ENCODE measurements at places on chromosomes 13 and 19. TPM values are rescaled to one million over a fixed set of nuclear protein-coding genes. Genes with fewer than 3 reads are reported as not detected.

The ZNF8 gene
- total RNA-seq = 20.0 TPM

GRCh38 chr13:67308004-67308772 is 78.1 kb upstream of the PCDH9 start:
- DNase-seq = no peak

GRCh38 chr19:10418485-10419199 is 1.7 kb upstream of the PDE4A start:
- no peak for DNase-seq

The LHB gene
- total RNA-seq = not detected

The DGKH gene
- 12.4 TPM for total RNA-seq

DNA sequence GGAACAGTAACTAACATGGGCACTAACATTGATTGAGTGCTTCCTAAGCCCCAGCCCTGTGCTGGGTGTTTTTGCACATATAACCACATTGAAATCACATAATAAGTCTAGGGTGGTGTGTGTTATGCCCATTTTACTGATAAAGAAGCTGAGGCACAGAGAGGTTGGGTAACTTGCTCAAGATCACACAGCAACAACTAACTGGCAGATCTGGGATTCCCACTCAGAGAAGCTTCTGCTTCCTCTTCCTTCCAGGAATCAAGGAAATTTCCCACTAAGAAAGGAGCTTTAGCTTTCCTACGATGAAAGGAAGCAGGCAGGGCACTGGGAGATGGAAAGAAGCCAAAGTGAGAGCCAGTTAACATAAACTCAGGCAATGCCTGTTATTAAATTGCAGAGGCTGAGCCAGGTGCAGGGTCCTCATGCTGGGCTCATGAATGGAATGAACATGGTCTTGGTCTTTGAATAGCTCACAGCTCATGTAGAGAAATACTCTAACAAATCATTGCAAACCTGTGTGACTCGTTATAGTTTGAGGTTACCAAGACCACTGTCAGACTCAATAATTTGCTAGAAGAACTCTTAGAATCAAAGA is 10.1 kb downstream of the SSC5D start:
- DNase-seq = no peak

DNA sequence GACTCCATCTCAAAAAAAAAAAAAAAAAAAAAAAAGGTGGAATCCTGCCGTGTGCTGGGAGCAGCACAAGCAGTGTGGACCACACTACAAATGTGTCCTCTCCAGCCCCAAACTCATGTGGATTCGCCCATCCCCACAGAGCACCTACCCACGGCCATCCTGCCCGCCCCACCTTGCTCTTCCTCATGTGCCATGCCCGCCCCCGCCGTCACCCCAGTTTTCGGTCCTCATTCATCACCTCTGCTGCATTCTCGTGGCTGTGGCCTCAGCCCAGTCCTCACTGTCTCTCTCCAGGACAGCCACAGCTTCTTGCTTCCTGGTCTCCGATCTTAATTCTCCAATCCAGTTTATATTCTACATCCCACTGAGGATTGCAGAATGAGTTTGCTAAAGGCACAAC is 80.0 kb upstream of the TM9SF2 start:
- no peak for DNase-seq

DNA sequence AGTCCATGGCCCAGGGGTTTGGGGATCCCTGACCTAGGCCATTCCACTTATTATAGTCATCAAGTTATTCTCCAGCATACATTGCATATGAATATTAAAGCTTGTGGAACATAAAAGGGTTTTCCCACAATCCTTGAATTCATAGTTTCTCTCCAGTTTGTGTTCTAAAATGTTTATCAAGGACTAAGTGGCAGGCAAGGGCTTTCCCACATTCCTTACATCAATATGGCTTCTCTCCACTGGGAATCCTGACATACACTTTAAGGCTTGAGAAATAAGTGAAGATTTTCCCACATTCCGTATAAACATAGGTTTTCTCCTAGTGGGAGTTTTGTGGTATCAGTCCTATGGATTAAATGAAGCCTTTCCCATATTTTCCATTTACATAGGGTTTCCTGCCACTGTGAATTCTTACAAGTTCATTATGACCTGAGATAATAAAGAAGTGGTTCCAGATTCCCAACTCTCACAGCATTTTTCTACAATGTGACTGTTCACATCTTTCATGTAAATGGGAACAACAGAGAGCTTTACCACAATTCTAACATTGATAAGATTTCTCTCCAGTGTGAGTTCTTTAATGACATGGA is 14.5 kb downstream of the ZNF426 start:
- DNase-seq = no peak

The KLK7 gene
- not detected for total RNA-seq

Data from neural crest cell (in vitro differentiated cells).